Ascending aorta (tissue), 2 donors: ENCODE measurements at places on chromosomes 12 and 14.
A peak's percentile ranks its signal among the peaks of the same experiment; 100 is the strongest.

DNA sequence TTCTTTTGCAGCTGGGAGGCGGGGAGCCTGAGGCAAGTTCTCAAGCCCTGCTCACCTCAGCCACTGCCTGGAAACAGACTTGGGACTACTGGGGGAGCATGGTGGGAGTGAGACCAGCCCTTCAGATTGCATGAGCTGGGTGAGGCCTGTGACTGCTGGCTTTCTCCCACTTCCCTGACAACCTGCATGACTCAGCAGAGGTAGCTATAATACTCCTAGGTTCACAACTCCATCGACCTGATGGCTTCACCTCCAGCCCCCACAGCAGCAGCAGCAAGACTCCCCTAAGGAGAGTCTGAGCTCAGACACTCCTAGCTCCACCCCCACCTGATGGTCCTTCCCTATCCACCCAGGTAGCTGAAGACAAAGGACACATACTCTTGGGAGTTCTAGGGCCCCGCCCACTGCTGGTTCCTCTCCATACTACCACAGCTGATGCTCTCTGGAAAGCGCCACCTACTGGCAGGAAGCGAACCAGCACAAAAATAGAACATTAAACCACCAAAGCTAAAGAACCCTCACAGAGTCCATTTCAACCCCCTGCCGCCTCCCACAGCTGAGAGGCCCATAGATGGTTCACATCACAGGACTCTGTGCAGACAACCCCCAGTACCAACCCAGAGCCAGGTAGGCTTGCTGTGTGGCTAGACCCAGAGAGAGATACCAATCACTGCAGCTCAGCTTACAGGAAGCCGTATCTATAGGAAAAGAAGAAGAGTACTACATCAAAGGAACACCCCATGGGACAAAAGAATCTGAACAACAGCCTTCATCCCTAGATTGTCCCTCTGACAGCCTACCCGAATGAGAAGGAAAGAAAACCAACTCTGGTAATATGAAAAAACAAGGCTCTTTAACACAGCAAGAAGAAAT is 68.7 kb downstream of the RPAP3 start:
- H3K27me3 ChIP-seq: no peaks in the 10 kb centered on the region
- H3K4me1 ChIP-seq: no peaks in the 10 kb centered on the region
- H3K36me3 ChIP-seq: no peaks in the 10 kb centered on the region
- no peak for DNase-seq

DNA sequence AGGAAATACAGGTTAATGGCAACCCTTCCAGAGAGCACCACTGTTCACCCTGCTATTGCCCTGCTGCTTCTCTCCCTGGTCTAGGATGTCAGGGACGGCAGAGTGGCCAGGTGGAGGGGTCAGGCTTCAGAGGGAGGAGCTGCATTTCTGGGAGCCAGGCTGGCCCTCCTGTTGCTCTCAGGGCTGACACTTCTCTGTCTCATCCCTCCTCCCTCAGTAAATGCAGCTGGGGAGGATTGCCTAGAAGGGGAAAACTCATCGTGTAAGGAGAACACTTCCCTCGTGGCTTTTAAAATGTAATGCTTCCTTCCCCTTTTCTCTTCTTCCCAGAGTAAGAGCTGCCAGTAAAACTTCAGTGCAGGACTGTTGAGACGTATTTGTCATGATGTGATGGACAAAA is 20.8 kb downstream of the SUSD6 start:
- no peak overlapping the region for H3K27ac ChIP-seq
- H3K36me3 ChIP-seq: no peaks in the 10 kb centered on the region
- H3K4me1 ChIP-seq: peaks cover 16% of the 10 kb centered on the region
- DNase-seq: no peak

- no peak overlapping the region for H3K4me3 ChIP-seq
- H3K27ac ChIP-seq: no peak overlapping the region
- H3K4me1 ChIP-seq: peaks cover 6% of the 10 kb centered on the region
- no peaks in the 10 kb centered on the region for H3K27me3 ChIP-seq
- DNase-seq: no peak
- no peaks in the 10 kb centered on the region for H3K36me3 ChIP-seq
These were observed 55.9 kb downstream of the C12orf75 start for GRCh38 chr12:105386431-105386830.

GRCh38 chr14:96917442-96917963 is 120.3 kb downstream of the VRK1 start:
- no peaks in the 10 kb centered on the region for H3K36me3 ChIP-seq
- no peaks in the 10 kb centered on the region for H3K27me3 ChIP-seq
- H3K27ac ChIP-seq: no peak overlapping the region
- no peak for DNase-seq

DNA sequence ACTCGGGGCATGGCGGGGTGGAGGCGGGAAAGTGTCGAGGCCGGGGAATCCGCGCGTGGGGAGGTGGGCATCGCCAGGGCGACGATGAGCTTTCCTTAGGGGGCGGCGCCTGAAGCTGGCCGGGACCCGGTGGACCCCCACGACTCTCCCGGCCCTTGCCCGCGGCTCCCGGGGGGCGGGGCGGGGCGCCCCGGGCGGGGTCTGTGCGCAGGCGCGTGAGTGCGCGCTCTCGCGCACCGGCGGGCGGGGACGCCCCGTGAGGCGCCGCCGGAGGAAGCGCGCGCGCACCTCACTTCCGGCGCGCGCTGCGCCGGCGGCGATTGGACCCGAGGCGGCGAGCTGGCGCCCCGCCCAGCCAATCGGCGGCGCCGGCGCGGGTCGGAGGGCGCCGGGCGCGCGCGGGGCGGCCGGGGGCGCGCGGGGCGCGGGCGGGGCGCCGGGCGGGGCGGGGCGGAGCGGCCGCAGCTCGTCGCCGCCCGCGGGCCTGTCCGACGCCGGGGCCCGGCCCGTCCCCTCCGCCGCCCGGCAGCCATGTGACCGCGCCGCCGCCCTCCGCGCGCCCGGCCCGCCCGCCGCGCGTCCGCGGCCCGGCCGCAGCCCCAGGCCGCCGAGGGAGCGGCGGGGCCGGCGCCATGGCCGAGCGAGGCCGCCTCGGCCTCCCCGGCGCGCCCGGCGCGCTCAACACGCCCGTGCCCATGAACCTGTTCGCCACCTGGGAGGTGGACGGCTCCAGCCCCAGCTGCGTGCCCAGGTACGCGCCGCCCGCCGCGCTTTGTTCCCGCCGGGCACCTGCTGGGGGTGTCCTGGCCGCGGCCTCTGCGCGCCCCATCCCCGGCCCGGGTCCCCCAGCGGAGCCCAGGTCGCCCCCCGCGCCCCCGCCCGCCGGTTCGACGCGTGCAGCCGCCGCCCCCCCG is at the start of gene PACS2:
TSS of gene PACS2 (plus strand) at position 462 of the 914 bp plus-strand sequence. CDS start at position 633, 171 bp downstream.
- no peaks in the 10 kb centered on the region for H3K36me3 ChIP-seq
- H3K4me3 ChIP-seq: peak within 1 kb of the TSS; percentile 92
- peaks cover 15% of the 10 kb centered on the region for H3K4me1 ChIP-seq

DNA sequence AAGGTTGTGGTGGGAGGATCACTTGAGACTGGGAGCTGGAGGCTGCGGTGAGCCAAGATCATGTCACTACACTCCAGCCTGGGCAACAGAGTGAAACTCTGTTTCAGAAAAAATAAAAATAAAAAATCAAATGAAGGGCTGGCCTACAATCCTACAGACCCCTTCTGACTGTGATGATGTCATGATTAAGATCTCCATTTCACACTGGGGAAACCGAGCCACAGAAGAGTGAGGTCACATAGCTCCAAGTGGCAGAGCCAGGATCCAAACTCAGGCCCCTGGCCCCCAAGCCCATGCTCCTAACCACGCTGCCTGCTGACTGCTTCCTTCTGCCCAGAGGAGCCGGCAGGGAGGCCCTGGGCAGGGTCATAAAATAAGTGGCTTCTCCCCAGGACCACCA is 258.0 kb upstream of the FKBP4 start:
- H3K27ac ChIP-seq: no peak overlapping the region
- H3K4me1 ChIP-seq: no peaks in the 10 kb centered on the region
- H3K36me3 ChIP-seq: peaks cover 33% of the 10 kb centered on the region
- no peak for DNase-seq

- no peaks in the 10 kb centered on the region for H3K27me3 ChIP-seq
- peaks cover 5% of the 10 kb centered on the region for H3K36me3 ChIP-seq
- H3K27ac ChIP-seq: peak overlapping the region; percentile 100
- H3K4me3 ChIP-seq: peak overlapping the region; percentile 67
- peaks cover 42% of the 10 kb centered on the region for H3K4me1 ChIP-seq
These were observed 1.8 kb upstream of the RHOF start for GRCh38 chr12:121795034-121795968.

DNA sequence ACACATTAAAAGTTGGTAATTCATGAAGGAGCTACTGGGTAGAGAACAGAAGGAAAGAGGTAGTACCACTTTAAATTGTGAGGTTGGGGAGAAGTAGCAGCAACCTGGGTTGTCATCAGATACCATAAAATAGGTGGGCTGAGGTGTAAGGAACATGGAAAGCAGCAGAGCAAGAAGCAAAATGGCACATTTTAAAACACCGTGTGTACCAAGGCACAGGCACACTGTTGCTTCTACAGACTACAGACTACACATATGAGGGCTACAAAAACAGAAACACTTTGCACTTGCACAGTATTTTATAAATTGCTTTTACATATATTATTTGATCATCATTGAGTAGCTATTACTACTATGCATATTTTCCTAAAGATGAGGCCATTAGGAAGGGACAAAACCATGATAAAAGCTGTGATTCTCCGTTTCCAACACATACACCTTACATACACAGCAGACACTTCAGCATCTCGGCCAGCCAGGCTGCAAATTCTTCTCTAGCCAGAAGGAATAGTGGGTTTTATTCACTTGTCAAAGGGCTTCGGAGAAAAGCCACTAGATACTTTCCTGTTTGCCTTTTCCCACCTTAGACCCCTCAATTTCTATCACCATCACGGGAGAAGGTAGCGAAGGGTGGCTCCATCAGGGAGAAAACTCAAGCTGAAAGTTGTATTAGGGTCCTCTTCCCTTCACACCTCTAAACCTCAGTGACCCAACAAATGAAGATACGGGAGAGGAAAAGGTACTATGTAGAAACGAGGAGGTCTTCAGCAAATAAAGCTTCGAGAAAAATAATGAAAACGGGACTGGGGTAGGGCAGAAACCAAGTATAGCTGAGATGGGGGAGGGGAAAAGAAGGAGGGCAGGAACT is 1.6 kb downstream of the PYM1 start:
- DNase-seq: no peak
- peak overlapping the region; percentile 97 for H3K27ac ChIP-seq
- H3K36me3 ChIP-seq: peaks cover 5% of the 10 kb centered on the region
- H3K4me1 ChIP-seq: peaks cover 3% of the 10 kb centered on the region
- peak overlapping the region; percentile 88 for H3K4me3 ChIP-seq
- H3K27me3 ChIP-seq: no peaks in the 10 kb centered on the region
